Hematopoietic multipotent progenitor cell treated with erythropoietin and hydrocortisone succinate and interleukin-3 and kit ligand, for 6 days (in vitro differentiated cells): ENCODE measurements at places on chromosomes 3 and 15.

DNA sequence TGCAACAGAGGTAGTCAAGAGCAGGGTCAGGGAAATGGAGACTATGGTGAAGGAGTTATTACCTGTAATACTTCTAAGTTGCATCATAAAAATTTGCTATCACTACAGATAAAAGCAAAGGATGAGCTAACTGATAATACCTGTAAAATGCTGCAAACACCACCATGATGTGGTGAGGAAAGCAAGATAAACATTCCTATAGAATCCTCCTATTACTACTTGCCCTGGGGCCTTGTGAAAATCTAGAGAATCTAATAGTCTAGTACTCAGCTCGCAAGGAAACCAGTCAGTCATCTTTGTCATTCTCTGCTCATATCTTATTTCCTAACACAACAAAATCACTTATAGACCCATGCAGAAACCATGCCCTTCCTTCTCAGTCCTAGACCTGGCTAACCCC is 899.8 kb downstream of the FHIT start:
- DNase-seq = no peak

DNA sequence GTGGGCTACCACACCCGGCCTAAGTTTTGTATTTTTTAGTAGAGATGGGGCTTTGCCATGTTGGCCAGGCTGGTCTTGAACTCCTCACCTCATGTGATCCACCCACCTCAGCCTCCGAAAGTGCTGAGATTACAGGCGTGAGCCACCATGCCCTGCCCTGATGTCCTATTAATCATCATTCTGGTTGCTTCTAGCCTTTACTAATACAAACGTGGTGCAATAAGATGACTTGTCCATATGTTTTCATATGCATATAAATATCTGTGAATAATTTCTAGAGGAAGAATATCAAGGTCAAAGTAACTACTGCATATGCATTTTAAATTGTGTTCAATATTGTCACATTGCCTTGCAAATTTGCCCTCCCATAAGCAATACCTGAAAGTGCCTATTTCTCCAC is 25.5 kb upstream of the PDHB start:
- DNase-seq = no peak

- peak; percentile 52 for DNase-seq
These were observed 29.9 kb upstream of the MFSD1 start for GRCh38 chr3:158771982-158772381.

DNA sequence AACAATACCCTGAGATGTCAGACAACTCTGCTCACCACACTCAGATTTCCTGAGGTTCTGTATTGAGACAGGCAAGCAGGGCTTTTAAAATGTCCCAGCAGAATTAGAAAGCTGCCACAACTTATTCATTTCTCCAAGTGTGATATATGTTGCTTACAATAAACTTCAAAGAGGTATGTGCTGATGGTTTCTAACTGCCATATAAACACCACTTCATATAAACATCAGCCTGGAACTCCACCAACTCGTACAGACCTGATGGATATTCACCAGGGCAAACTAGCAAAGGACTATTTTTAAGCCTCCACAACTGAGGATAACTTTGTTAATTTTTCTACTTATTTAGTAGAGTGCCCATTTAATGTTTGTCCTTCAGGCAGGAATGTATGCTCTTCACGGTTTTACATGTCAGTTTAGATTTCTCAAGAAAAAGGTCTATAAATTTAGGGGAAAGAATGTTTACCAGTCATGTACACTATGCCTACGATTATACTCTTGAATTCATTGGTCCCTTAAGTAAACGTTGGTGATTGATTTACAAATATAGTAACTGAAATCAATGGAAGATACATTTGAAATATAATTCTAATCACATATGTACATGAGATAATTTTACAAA is 109.6 kb upstream of the ABI3BP start:
- no peak for DNase-seq

DNA sequence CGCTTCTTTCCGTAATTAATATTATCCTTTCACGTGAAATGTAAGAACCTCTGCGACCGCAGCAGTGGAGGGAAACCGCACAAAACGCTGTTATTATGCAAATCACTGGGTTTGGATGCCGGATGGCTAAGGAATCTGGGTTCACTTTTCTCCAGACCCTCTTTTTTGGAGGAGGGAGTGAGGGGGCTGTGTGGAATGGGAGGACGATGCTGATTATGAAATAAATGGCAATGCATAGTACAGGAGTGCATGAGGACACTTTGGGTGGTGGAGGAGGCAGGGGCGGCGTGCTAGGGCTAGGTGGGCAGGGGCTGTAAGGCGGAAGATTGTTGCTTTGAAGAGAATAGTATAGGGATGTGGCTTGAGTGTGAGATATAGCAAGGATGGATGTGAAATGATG is 1.8 kb downstream of the CADM2 start:
- no peak for DNase-seq

GRCh38 chr3:137764001-137764433 is at the start of gene SOX14:
Gene SOX14, plus strand, starts transcription at chr3:137764315. Its CDS starts 470 bp downstream, at chr3:137764785.
- DNase-seq = no peak

DNA sequence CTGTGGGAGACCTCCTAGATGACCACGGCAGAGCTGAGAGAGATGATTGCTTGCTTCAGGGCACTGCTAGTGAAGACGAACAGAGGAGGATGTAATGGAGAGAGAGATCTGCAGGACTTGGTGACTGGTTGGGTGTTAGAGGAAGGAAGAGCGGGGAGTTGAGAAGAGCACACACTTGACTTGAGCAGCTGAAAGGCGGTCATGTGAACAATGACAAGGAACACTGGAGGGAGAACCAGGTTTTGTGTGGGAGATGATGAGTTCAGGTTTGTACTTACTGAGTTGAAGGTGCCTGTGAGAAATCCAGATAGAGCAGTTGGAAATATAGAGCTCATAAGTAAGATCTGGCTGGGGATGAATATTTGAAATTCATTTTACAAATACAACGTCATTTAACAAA is 40.3 kb downstream of the CDAN1 start:
- no peak for DNase-seq

- DNase-seq = no peak
These were observed 14.5 kb upstream of the ANPEP start for GRCh38 chr15:89829161-89829560.

GRCh38 chr3:173584838-173585831 is 187.6 kb downstream of the NLGN1 start:
- peak; percentile 4 for DNase-seq

- no peak for DNase-seq
These were observed 389.6 kb downstream of the MFSD1 start for GRCh38 chr3:159191447-159191846.

DNA sequence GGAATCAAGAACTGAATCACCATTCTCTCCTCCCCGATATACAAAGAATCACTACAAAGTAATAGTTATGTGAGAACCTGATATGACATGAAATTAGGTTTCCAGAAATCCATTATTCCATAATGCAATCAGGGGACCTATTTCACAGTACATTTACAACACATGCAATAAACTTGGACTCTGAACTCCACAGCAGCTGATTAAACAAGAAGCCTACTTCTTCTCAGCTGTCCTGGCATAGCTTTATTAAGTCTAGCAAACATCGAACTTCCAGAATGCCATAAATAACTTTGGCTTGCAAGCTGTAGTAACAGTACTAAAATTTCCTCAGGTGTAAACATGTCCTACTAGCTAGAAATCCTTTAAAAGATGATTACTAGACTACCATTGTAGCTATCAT is 17.8 kb downstream of the PDCD10 start:
- no peak for DNase-seq

- no peak for DNase-seq
These were observed 91.5 kb downstream of the GPR156 start for GRCh38 chr3:120193554-120193953.

DNA sequence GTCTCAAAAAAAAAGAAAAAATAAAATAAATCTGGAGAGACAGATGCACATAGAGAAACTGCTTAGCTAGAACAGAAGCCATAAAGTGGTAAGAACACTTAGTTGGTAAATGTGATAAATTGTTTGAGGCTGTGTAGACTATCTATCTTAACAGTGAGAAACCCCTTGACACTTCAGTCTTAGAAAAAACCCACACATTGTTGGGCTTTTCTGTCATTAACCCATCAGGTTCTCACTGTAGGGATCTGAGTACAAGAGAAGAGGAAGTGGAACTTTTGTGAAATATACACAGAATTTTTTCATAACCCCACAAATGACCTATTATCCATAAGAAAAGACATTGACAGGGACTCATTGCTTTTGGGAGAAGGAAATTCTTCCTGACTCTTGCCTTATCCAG is 24.4 kb downstream of the TP63 start:
- no peak for DNase-seq

- DNase-seq = no peak
These were observed 12.0 kb upstream of the DAPK2 start for GRCh38 chr15:64058279-64058678.

DNA sequence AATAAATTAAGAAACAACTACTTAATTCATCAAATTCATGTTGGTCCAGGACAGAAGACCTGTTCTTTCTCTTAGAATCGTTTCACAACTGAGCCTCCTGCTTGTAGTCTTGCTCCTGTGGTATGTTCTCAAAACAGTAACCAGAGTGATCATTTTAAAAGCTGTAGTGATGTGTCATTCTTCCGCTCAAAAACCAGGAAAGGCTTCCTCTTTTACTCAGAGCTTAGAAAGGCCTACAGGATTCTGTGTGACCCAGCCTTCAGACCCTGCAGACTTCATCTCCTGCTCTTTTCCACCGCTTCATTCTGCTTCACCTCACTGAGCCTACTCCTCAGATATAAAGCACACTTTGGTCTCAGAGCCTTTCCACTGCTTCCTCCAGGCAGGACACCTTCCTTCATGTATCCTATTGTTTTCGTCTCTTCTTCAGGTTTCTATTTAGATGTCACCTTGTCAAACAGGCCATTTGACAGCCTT is 22.7 kb downstream of the ST6GAL1 start:
- peak; percentile 61 for DNase-seq

DNA sequence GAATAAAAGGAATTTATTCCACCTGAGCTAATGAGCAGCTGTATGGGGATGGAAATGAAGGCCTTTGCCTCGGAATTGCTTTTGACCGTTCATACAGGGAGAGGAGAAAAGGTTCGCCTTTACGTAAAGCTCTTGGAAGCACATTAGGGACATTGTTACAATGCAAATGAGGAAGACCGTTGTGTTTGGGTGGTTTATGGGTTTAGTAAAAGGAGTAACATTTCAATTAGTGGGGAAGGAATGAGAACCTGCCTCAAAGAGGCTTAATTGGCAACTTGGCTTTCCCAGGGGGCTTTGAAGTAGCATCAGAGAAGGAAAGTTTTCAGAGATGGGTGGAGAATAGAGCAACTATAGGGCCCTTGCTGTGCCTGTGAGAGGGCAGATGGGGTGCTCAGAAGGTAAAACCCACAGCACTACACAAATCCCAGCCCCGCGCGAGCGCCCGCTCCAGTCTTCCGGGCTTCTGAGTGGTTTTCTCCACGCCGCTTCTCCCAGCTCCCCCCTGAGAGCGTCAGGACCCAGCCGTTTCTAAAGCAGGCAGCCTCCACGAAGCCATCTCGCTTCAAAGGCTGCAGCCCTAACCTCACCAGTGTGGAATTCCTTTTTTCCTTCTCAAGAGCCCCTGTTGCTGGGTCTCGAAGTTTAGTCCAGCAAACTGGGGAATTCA is 192.0 kb upstream of the HES1 start:
- no peak for DNase-seq

- no peak for DNase-seq
These were observed 8.9 kb downstream of the SMARCC1 start for GRCh38 chr3:47772788-47773187.

- DNase-seq = no peak
These were observed 151.4 kb downstream of the WNT7A start for GRCh38 chr3:13728487-13728886.

DNA sequence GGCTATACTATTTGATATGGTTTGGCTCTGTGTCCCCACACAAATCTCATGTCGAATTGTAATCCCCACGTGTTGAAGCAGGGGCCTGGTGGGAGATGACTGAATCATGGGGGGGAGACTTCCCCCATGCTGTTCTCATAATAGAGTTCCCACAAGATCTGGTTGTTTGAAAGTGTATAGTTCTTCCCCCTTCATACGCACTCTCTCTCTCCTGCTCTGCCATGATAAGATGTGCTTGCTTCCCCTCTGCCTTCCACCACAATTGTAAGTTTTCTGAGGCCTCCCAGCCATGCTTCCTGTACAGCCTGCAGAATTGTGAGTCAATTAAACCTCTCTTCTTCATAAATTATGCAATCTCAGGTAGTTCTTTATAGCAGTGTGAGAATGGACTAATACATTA is 290.1 kb upstream of the CHRM5 start:
- DNase-seq = peak; percentile 78

DNA sequence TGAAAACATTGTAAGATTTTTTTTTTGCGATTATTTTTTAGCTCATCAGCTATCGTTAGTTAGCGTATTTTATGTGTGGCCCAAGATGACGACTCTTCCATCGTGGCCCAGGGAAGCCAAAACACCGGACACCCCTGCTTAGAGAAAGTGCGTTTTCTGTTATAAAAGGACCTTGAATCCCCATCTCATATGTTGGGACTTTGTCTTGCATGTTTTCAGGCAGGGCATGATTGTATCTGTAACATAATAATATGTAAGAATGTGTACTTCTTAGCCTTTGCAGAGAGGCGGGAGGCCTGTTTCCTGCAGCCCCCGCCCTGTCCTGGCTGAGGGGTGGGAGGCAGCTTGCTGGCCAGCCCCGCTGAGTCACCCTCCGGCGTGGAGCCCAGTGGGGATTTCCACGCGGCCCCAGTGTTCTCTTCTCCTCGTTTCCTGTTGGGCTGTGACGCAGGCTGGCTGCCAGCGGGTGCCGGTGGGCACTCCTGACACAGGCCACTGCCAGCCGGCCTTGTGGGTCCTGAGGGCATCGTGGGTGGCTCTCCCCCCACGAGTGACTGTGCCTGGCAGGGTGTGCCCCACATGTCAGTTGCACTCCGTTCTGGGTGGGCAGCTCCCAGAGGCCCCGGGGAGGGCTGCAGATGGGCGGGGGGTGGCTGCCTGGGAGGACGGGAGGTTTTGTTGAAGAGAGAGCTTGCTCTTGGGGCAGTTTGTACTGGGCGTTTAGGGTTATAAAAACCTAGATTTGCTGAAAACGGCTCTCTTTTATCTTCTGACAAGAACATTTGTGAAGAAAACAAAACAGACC is 55.6 kb downstream of the SMAD3 start:
- peak; percentile 37 for DNase-seq

DNA sequence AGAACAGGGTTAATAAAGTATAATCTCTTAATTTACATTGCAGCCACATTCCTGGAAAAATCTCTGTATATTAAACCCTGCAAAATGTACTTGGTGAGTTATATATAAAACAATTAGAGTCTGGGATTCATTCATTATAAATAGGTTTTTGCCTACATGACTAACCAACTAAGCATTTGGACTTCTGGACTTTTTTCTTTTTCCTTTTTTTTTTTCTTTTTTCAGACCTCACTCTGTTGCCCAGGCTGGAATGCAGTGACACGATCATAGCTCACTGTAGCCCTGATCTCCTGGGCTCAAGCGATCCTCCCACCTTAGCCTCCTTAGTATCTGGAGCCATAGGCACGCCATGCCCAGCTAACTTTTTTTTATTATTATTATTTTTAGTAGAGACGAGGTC is 4.5 kb downstream of the DNAJC13 start:
- DNase-seq = no peak

DNA sequence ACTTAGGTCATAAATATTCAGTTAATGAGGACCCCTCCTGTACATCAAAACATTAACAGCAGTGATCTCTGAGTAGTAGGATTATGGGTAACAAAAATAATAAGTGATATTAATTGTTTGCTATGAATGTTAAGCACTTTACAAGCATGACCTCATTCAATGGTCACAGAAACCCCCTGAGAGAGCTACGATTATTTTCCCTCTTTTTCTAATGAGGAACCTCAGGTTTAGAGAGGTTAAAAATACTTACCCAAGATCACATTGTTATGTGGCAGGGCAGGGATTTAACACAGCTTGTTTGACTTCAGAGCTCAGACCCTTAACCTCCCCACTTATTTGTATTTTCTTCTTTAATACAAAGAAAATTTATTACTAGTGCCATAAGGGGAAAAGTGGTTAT is 228.2 kb downstream of the TBL1XR1 start:
- DNase-seq = no peak
